ENCODE measurements at places on chromosomes 1 and 21.

- DNase-seq: no peak
Measured at GRCh38 chr21:43021756-43022600, 47.6 kb downstream of the PKNOX1 start.

GRCh38 chr1:100704473-100704872, 15.1 kb upstream of the VCAM1 start:
- DNase-seq: no peak

GRCh38 chr1:18132022-18132710, 24.6 kb downstream of the IGSF21 start:
- no peak for DNase-seq

DNA sequence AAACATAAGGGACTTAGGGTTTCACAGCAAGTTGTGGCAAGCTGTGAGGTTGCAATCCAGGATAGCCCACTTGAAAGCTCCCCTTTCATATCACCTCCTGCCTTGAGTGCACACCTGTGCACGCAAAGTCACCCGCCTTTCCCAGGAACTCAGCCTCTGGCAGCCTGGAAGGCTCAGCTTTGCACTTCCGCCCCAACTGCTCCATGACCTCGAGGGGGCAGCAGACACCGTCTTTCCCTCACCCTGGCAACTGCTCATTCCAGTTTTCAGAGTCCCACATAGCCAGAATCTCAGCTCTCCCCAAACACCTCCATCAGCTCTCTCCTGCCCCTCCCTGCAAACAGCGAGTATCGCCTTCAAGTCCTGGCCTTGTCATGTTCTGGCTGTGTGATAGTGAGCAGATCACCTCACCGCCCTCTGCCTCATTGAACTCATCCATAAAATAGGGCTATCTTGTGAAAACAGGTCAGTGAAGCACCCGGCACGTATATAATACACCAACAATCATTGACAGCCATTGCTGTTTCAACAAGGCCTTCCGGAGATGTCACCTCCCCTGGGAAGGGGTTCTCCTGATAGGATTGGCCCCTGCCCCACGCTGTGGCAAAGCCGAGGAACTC, 32.2 kb upstream of the EPB41 start:
- DNase-seq: peak; percentile 48

DNA sequence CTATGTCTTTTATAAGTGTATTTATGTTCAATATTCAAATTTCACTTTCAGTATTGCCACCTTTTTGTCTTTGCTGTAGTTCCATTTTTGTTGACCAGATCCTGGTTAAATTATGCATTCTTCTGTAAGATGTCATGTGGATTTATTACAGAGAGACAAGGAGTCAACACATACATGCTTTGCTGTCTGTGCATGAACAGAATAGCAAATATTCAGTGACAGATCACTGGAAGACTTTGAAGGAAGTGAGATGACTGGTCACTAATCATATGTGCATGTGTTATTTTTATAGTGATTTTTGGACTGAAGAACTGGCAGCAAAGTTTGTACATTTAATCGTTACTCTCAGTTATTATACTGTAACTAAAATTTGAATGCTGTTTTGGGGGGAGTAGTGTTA, 117.2 kb downstream of the PLPPR5 start:
- no peak for DNase-seq

GRCh38 chr1:183318433-183318832, 99.7 kb downstream of the NMNAT2 start:
- DNase-seq: peak; percentile 11
